ENCODE measurements at places on chromosomes 1 and 21. TPM values are rescaled to one million over a fixed set of nuclear protein-coding genes. Genes with fewer than 3 reads are reported as not detected.

Gene TTC34
- total RNA-seq: 0.02 TPM

Gene ATP6V1G3
- total RNA-seq: not detected

Gene NBPF4
- total RNA-seq: 0.05 TPM

Gene CRP
- total RNA-seq: not detected

Gene DCDC2B
- not detected for total RNA-seq

Gene SPRR2A
- not detected for total RNA-seq

Gene CELF3
- total RNA-seq: not detected

Gene KIAA1614
- 0.66 TPM for total RNA-seq

Gene PLA2G2A
- not detected for total RNA-seq

Gene HHAT
- total RNA-seq: 1.7 TPM

Gene KCNJ6
- total RNA-seq: 3.8 TPM

Gene BSND
- total RNA-seq: not detected

Gene CGN
- 2.6 TPM for total RNA-seq

Gene CHODL
- not detected for total RNA-seq

Gene KCNN3
- 0.05 TPM for total RNA-seq

Gene CYP2J2
- not detected for total RNA-seq

Gene ARHGAP30
- not detected for total RNA-seq

Gene AK5
- total RNA-seq: 8.2 TPM

Gene CHIT1
- not detected for total RNA-seq

Gene CR2
- total RNA-seq: not detected

Gene SIM2
- 5.3 TPM for total RNA-seq

Gene HES5
- total RNA-seq: not detected

Gene LMOD1
- total RNA-seq: not detected

Gene FAM167B
- total RNA-seq: 0.33 TPM

Gene SLC45A3
- total RNA-seq: 5.7 TPM

Gene RRP1B
- 40.8 TPM for total RNA-seq

Gene FBLIM1
- 32.7 TPM for total RNA-seq

Gene DNM3
- 0.78 TPM for total RNA-seq

Gene CELA3A
- total RNA-seq: not detected

Gene CFHR5
- not detected for total RNA-seq

Gene GBP1
- total RNA-seq: 0.07 TPM

Gene MYOG
- total RNA-seq: not detected

Gene ODR4
- 16.5 TPM for total RNA-seq

Gene DPT
- not detected for total RNA-seq

Gene LRRN2
- total RNA-seq: 11.8 TPM

Gene KRTAP12-2
- not detected for total RNA-seq

Gene SLC22A15
- 1.1 TPM for total RNA-seq

Gene GRHL3
- total RNA-seq: 0.92 TPM

Gene LRRIQ3
- 0.78 TPM for total RNA-seq
